ENCODE measurements at places on chromosomes 1 and 21. TPM values are rescaled to one million over a fixed set of nuclear protein-coding genes. Genes with fewer than 3 reads are reported as not detected.

DNA sequence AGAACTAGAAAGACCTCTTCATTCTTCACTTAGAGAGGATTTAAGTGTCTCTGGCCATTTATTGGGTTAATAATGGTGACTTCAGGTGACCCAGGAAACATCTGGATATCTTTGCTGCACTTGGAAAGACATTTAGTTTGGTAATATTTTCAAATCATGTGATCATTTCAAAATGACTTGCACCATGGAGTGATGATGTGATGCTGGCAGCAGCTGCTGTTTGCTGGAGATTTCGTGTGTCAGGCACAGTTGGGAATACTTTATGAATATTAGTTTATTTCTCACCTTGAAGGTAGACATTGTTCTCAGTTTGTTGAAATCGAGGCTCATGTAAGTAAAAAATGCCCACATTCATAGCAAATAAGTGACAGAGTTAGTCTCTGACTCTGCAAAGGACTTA lies 236.0 kb downstream of the DISC1 start:
- DNase-seq = no peak

The DTL gene
- total RNA-seq = 1.0 TPM

DNA sequence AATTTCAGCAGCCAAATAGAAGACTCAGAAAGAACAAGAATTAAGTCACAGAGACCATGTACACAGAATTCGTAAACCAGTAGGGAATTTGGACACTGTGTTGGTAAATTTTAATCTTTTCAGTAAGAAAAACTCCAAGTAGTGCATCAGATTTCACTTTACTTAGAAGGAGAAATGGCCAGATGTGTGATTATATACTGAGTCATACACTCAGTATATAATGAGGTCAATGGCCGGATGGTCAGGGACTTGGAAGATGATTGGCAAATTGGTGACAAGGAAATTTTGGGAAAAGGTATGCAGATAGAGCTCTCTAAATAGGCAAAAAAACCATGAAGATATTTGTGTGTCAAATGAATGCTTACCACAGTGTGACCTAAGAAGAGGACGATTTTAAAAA lies 399.8 kb upstream of the LRRC7 start:
- DNase-seq = no peak

- DNase-seq = peak; percentile 13
These were observed 9.6 kb upstream of the ADORA1 start for GRCh38 chr1:203117611-203118575.

GRCh38 chr1:183159960-183160359 lies 26.1 kb upstream of the LAMC2 start:
- DNase-seq = no peak

- no peak for DNase-seq
These were observed 32.0 kb upstream of the HHAT start for GRCh38 chr1:210296682-210297081.

The OR2L3 gene
- not detected for total RNA-seq

DNA sequence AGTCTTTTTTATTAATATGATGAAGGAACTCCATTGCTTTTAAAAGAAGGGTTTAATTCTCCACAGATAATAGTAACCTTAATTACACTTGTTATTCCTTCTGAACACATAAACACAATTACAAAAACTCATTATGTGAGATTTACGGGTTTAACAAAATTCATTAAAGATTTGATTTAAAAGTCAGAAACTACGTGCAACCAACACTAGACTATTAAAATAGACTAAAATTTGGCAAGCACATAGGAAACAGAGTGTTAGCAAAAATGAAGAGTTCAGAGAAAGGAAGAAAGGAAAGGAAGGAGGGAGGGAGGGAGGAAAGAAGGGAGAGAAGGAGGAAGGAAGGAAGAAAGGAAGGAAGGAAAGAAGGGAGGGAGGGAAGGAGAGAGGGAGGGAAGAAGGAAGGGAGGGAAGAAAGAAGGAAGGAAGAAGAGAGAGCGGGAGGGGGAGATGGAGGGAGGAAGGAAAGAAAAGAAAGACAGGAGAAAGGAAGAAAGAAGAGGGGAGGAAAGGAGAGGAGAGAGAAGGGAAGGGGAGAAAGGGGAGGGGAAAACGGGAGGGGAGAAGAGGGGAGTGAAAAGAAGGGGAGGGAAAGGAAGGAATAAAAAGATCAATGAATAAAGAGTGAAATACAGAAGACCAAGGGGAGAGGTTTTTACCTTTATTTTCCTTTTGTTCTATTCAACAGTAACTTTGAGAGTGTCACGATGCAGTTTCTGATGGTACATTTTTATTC lies 123.4 kb upstream of the LYPLAL1 start:
- DNase-seq = no peak

GRCh38 chr1:17862121-17862520 lies 107.0 kb downstream of the ACTL8 start:
- no peak for DNase-seq

DNA sequence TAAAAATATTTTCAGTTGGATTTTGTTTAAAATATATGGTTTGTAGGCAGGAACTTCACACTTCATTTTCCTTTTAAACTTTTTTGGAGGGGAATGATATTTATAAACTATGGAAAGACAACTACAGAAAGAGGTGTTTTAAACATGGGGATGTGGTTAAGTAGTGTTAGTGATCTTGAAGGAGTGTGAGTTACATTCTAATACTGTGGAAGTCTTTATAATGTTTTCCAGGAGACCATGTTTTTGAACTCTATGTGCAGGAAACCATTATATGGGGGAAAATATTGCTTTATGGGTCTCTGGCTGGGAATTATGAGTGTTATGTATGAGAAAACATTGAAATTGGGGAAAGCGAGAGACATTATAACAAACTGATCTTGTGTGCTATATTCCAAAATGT lies 35.8 kb upstream of the COL24A1 start:
- DNase-seq = no peak

DNA sequence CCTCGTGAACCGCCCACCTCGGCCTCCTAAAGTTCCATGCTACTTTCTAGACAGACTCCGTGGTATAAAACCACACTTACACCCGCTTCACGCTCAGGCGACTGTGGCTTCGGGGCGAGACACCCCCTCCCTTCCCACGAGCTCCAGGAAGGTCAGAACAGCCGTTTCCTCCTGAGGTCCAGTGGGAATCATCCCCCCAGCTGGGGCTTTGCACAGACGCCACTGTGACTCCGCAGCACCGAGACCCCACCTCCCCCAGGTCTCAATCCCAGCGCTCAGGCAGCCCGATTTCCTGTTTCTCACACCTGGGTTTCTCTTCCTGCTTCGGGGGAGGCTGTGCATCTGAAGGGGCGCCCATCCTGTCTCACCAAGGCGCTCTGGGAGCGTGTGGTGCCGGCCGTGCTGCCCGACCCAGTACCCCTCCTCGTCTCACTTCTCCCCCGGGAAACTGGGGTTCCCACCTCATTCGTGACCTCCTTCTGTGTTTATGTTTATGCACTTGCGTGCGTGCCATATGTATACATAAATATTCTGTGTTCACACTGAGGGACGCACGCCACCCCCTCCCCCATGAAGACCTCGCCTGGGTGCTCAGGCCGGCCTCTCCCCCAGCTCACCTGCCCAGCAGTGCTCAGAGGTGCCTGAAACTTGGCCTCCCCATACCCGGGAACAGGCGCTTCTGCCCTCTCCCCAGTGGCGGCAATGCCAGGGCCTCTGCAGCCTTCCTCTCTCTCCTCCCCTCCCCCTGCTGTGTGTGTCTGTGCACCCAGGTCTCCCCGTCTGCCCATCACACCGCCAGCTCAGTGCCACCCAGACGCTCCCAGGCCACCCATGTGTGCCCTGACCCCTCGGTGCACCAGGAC lies 14.6 kb downstream of the SLC35E2B start:
- DNase-seq = peak; percentile 57

- DNase-seq = no peak
These were observed 379 bp downstream of the RER1 start for GRCh38 chr1:2391931-2392509.

GRCh38 chr1:28056129-28056925 lies 32.1 kb downstream of the EYA3 start:
- DNase-seq = peak; percentile 45

- DNase-seq = no peak
These were observed 73.8 kb downstream of the USP24 start for GRCh38 chr1:55141295-55141893.

DNA sequence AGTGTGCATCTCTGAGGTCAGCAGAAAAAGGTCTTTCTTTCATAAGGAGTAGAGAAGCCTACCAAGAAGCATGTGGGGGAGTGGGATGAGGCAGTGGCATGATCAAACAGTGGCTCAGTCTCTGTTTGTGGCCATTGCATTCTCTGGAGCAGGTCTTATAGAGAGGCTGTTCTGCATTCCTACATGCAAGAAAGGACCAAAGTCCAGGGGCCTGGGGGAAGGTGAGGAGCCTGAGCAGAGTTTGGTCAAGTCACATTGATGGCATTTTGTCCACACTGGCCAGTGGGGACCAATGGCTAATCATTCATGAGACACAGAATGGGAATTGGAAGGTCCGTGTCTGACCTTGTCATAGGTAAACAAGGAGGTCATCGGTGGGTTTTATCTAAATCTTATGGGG lies 25.4 kb downstream of the MAP10 start:
- DNase-seq = no peak

The SYPL2 gene
- total RNA-seq = not detected

- no peak for DNase-seq
These were observed 105.2 kb upstream of the GADD45A start for GRCh38 chr1:67579623-67580394.

The LCE1E gene
- total RNA-seq = not detected

DNA sequence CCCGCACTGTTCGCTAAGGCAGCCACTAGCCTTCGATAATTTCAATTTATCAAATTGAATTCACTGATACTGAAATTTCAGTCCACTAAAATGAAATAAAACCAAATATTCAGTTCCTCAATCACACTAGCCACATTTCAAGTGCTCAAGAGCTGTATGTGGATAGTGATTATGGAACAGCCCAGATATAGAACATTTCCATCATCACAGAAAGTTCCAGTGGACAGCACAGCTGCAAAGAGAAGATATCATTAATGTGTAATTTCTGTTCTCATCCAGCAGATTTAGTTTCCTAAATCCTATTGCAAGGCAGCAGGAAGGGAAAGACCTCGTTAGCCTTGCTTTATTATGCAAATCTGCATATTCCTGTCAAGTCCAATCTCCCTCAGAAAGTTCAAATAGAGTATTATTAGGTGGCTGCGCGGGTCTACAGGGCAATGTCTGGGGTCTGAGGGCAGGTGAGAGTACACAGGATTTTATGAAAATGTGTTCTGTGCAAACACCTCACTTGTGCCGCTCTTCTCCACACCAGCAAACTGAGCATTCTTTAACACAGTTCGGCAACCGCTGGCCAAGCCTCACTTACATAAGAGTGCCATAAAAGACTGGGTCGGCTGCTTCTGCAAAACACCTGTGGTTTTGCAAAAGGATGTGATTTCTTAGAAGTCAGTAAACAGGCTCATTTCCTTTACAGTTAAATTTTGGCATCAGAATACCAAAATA lies 22.4 kb downstream of the CAPZB start:
- DNase-seq = peak; percentile 69

GRCh38 chr1:8145545-8146202 lies 119.6 kb upstream of the ERRFI1 start:
- DNase-seq = no peak

- DNase-seq = no peak
These were observed 8.9 kb downstream of the ADGRB2 start for GRCh38 chr1:31755197-31755611.

The CASP9 gene
- total RNA-seq = 19.4 TPM

- DNase-seq = no peak
These were observed 35.5 kb downstream of the KCNK2 start for GRCh38 chr1:215118081-215118480.

DNA sequence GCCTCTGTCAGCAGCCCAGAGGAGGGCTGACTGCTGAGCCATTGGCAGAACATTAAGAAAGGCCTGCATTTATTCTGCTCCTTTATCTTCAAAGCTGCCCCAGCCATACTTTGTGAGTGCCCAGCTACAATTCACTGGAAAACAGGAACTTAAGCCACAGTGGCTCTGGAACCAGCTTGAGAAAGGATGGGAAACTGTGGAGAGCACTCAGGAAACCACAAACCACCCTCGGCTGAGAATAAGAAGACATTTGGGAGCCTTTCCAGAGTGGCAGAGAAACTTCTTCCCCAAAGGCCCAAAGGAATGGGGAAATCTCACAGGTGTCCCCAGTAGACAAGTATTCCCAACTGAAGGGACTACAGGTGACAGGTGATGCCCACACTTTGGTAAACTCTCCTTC lies 1.8 kb downstream of the LAMB3 start:
- no peak for DNase-seq

DNA sequence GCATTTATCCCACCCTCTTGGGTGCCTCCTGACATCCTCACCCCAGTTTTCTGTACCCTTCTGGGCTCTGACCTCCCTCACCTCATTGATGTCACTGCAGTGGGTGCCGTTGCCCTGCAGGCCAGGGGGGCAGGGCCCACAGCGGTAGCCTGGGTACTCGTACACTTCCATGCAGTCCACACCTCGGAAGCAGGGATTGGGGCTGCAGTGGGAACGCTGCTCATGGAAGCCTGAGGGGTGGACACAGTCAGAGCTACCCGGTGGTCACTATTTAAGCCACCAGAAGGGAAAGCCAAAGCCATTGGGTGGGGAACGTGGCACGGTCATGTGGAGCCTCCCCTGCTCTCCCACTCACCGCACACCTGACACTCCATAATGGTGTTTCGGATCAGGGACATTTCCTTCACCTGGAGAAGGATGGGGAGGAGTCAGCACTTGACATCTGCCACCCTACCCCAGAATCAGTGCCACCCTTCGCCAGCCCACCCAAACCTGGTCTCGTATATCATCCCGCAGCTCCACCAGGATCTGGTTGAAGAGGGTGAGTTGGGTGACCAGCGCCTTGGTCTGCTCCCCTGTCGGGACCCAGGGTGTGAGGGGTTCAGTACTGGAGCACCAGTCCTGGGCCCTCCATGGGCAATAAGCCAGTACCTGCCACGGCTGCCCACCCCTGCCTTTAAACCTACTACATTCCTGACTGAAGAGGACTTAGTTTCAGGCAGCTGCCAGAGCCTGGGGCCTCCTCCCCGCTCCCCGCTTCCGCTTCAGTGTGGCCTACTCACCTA lies 4.8 kb downstream of the THBS3 start:
- DNase-seq = no peak

- DNase-seq = no peak
These were observed 1.3 kb downstream of the ACTRT2 start for GRCh38 chr1:3022511-3022973.
